Activated CD4-positive, alpha-beta T cell treated with anti-CD3 and anti-CD28 coated beads, Interleukin-2, amount 50 U/mL, for 48 hours (primary cell): ENCODE measurements at places on chromosomes 2 and 18.

- peak; percentile 5 for DNase-seq
Observed at GRCh38 chr2:48601349-48601748, 16.3 kb upstream of the GTF2A1L start.

DNA sequence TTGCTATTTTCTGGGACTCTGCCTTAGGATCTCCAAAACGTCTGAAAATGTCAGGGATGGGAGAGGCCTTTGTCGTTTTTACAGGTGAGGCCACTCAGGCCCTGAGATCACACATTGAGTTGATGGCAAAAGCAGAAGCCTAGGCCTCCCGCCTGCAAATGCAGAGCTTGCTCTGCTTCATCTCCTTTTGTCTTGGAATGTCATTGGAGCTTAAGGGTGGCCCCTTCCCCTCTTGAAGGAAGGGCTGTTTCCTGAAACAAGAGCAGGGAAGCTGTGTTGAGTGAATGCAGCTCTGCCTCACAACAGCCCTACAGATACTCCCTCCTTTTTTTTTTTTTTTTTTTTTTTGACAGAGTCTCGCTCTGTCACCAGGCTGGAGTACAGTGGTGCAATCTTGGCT lies 123.5 kb downstream of the GLI2 start:
- DNase-seq: no peak

DNA sequence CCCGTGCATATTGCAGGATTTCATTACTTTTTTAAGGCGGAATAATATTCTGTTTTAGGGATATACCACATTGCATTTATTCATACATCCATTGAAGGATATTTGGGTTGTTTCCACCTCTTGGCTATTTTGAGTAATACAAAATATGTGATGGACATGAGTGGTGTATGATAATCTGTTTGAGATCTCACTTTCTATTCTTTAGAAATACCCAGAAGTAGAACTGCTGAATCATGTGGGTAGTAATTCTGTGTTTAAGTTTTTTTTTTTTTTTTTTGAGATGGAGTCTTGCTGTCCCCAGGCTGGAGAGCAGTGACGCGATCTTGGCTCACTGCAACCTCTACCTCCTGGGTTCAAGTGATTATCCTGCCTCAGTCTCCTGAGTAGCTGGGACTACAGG lies 201.4 kb downstream of the NYAP2 start:
- no peak for DNase-seq

DNA sequence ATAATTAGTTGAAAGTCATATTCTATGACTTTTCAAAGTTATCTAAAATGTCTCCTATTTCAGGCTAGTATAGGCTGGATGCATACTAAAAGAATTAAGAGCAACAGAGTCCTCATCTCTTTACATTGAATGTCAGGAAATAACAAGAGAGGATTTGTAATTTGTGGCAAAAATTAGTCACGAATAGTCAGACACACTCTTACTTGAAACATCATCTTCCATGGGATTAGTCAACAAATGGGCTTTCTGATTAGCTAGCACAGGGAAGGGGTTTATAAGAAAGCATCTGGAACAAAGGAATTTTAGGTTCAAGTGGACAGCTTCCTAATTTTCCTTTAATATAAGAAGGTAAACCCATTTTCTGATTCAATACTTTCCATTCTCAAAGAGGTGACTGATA lies 330.3 kb upstream of the MEX3C start:
- DNase-seq: no peak

DNA sequence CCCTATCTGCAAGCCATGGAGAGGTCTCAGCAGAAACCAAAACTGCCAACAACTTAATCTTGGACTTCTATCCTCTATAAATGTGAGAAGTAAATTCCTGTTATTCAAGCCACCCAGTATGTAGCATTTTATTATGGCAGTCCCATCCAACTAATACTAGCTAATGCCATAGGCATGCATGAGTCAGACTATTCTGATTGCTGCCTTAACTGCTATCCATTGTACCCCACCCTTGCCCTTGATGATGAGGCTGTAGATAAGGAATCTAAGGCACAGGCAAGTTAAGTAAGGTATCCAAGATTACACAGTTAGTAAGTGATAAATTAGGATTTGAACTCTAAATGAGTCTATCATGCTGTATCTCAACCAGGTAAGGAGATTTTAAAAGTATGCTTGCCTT lies 223.0 kb downstream of the UBE2E3 start:
- no peak for DNase-seq

DNA sequence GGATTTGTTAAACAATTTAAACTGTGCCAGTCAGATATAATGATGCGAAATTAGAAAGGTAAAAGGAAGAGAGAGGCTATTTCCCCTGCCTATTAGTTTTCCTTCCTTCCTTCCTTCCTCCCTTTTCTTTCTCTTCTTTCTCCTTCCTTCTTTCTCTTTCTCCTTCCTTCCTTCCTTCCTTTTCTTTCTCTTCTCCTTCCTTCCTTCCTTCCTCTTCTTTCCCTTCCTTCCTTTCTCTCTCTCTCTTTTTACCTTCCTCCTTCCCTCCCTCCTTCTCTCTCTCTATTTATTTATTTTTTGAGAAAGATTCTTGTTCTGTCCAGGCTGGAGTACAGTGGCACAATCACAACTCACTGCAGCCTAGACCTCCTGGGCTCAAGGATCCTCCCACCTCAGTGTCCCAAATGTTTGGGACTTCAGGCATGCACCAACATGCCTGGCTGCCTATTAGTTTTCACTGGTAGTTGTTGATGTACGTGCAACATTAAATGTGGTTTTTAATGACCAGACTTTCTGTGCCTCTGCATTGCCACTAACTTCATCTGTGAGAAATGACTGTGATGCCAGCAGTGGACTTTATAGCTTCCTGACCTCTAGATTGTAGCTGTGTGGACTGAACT lies 48.7 kb upstream of the NFE2L2 start:
- DNase-seq: no peak

GRCh38 chr2:62489162-62489561 lies 16.8 kb downstream of the TMEM17 start:
- DNase-seq: no peak

GRCh38 chr2:30178618-30179434 lies 32.0 kb downstream of the YPEL5 start:
- no peak for DNase-seq

DNA sequence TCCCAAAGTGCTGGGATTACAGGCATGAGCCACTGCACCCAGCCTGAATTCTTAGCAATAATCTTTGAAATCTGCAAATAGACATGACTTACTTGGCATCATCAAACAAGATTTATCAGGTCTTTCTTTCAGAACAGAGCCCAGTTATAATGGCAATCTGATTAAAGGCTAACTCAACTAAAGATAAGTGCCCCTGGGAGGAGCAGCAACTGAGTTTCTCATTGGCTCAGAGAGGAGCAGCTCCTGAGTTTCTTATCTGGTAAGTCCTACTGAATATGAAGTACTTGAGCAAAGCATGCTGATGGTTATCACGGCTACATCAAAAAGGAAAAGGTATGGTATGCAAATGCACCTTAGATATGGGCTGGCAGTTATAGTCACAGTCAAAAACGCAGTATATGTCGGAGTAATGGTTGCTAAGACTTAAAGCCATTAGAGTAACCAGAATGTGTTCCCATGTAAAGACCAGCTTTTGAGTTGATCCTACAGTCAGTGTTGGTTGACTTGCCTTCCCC lies 15.0 kb upstream of the AP1S3 start:
- no peak for DNase-seq

GRCh38 chr2:160351956-160352355 lies 141.7 kb downstream of the RBMS1 start:
- no peak for DNase-seq

- DNase-seq: no peak
Observed at GRCh38 chr2:134869946-134870736, 31.7 kb downstream of the ACMSD start.

DNA sequence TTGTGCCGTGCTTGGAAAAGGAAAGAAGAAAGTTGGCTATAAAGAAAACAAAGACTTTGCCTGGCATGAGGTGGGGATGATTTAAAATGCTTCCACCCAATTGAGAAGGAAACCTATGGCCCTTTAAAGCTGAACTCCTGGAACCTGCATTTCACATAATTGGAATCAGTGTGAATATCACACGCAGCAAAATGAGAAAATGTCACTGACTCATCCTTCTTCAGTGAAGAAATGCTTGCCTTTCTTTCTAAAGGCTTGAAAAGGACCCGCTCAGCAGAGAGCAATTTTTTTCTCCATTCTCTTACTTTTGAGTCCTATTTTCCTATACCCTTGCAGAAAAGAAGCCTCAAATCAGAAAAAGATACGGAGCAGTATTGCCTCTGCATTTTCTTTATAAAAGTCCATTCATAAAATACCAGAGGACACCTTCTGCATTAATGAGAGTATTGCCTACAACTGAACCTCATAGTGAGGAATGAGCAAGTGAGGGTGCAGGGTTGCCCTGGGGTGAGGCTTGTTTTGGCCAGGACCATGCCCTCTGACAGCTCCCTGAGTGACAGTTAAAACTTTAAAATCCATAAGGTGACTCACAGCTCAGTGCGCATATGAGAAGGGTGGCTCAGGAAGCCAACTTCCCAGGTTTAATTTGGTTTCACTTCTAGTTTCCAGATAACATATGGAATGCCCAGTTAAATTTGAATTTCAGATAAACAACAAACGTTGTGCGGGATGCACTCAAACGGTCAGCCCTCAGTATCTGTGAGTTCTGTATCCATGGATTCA lies 191.9 kb upstream of the GYPC start:
- DNase-seq: no peak

DNA sequence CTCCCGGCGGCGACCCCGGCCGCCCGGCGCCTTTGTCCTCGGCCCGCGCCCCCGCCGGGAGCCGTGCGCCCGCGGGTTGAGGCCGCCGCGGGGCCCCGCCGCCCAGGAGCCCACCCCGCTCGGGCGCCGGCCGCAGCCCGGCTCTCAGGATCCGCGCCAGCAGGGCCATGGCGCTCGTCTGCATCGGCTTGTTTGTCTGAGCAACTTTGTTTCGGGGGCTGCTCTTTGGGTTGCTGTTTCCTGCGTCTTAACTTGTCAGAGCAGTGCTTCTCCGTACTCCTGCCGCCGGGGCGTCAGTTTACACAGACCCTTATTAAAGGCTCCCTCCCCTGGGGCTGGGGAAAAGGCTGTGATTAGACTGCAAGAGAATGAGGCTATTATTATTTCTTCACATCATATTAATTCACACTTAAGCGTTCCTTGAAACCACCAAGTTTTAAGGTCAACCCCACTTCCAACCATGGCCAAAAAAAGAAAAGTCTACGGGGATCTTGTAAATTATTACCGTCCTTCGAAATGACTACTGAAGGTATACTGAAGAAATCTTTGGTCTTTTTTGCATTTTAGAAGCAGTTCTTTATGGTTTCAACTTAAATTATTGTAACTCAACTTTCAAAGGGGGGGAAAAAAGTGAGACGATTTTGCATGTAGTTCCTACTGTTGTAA lies at the start of gene CYP27C1:
Gene CYP27C1 (minus strand): TSS at position 198 of the 666 bp plus-strand sequence. CDS start 29 bp downstream, at position 169.
- peak; percentile 10 for DNase-seq

DNA sequence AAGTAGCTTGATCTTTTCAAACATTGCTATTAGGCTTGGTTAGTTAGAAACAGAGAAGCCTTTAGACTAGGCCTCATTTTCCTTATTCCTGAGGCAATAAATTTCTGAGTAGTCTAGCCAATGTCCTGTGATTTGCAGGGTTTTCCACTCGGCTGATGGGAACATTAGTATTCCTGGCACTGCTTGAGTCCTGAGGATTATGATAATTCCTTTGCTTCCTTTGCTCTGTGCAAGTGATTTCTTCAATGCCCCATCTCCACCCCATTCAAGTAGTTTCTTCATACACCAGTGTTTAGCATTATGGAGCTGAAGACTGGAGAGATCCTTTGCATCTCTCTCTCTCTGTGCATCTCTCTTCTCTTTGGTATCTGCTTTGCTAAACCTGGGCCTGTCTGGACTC lies 14.3 kb upstream of the SLC4A10 start:
- no peak for DNase-seq
